ENCODE measurements at places on chromosomes 1 and 21. TPM values are rescaled to one million over a fixed set of nuclear protein-coding genes. Genes with fewer than 3 reads are reported as not detected.
A peak's percentile ranks its signal among the peaks of the same experiment; 100 is the strongest.

DNA sequence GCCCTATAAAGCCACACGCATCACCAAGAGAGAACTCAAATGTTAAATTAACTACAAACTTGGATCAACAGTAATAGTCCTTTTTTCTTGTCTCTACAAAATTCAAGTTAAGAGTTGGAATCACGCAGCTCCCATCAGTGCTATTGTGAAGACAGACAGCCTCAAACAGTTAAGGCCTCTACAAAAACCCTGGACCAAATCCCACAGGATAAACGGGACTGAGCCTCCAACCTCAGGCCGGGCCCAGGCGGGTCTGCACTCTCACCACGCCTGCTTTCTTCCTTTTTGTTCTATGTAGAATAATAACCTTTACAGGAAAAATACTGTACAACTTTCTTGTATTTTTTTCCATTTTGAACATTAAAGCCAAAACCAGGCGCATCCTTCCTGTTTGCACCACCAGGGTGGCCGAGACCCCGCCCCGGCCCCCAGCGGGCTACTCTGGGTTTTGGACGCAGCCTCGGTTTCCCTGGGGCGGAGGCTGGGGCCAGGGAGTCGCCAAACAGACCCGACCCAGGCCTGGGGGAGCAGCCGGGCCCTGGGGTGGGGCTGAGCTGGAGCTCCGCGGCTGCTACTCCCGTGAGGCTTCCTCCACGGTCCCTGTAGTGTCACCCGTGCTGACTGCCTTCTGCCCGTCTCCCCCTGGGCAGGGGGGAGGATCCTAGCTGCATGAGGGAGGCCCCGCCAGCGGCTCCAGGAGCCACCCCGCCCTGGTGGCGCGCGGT is 158.4 kb downstream of the CASZ1 start:
- no peak for DNase-seq
- H3K4me1 ChIP-seq, result peaks cover 41% of the 10 kb centered on the region
- H3K36me3 ChIP-seq, result no peaks in the 10 kb centered on the region
- no peak overlapping the region for H3K27ac ChIP-seq
- no peak overlapping the region for H3K4me3 ChIP-seq

GRCh38 chr1:39488793-39489566 is 2.5 kb upstream of the BMP8A start:
- H3K27me3 ChIP-seq, result peaks cover 10% of the 10 kb centered on the region
- no peak for DNase-seq
- peaks cover 24% of the 10 kb centered on the region for H3K36me3 ChIP-seq
- H3K4me1 ChIP-seq, result peaks cover 2% of the 10 kb centered on the region
- peak overlapping the region; percentile 6 for H3K27ac ChIP-seq

CDA gene
- total RNA-seq, result not detected

SPRR2F gene
- not detected for total RNA-seq

NEK2 gene
- total RNA-seq, result 4.4 TPM
